ENCODE measurements at places on chromosomes 7 and 10. TPM values are rescaled to one million over a fixed set of nuclear protein-coding genes. Genes with fewer than 3 reads are reported as not detected.

NPFFR1 gene
- polyA plus RNA-seq = not detected

IDI2 gene
- polyA plus RNA-seq = not detected

DNA sequence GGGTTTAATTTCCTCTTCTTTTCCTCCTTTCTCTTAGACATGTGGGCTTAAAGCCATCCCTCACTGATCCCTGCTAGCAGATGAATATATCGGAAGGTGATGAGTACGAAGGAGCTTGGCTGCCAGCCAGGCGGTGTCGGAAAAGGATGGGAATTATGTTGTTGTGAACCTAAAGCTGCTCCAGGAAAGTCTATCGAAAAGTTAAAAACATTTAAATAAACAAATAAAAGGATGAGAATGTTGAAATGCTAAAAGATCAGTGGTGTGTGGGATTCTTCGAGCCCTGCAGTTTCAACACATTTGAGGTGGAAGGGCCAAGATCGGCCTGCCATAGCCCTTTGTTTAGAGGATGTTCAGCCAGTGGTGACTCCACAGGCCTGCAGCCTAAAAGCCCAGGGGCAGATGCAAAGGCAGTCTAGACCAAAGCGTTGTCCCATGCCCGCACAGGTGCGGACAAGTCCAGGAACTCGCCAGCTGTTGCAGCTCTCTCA, 107.9 kb downstream of the JCAD start:
- no peak overlapping the region for H3K4me3 ChIP-seq
- H3K4me1 ChIP-seq = no peaks in the 10 kb centered on the region
- no peak for DNase-seq
- no peak overlapping the region for H3K27ac ChIP-seq
- no peaks in the 10 kb centered on the region for H3K36me3 ChIP-seq
- peaks cover 25% of the 10 kb centered on the region for H3K27me3 ChIP-seq

GRCh38 chr7:46080595-46081159, 159.6 kb upstream of the IGFBP3 start:
- H3K4me1 ChIP-seq = no peaks in the 10 kb centered on the region
- H3K27ac ChIP-seq = no peak overlapping the region
- no peaks in the 10 kb centered on the region for H3K36me3 ChIP-seq

DNA sequence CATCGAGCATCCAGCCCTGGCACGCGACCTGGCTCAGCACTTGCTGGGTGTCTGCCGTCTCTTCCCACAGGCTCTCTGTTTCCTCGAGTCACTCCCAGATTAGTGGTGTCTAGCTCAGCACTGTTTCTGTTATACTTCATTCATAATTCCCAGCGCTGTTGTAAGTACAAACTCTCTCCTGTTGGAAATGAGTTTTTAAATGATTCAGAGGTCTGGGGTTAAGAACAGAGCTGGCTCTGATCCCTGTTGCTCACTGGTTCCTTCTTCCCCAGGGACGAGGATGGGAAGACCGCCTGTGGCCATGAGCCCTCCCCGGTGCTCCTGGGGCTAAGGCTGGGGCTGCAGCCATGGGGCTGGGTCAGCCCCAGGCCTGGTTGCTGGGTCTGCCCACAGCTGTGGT, 17.3 kb upstream of the C10orf95 start:
- H3K27me3 ChIP-seq = no peaks in the 10 kb centered on the region
- H3K36me3 ChIP-seq = no peaks in the 10 kb centered on the region
- no peak for DNase-seq
- H3K4me1 ChIP-seq = peaks cover 14% of the 10 kb centered on the region
- no peak overlapping the region for H3K27ac ChIP-seq

SNCG gene
- 141 TPM for polyA plus RNA-seq

SEC61A2 gene
- 4.9 TPM for polyA plus RNA-seq

NRCAM gene
- 0.03 TPM for polyA plus RNA-seq

LIPN gene
- not detected for polyA plus RNA-seq

ASZ1 gene
- not detected for polyA plus RNA-seq

- no peaks in the 10 kb centered on the region for H3K27me3 ChIP-seq
- H3K4me3 ChIP-seq = no peak overlapping the region
- H3K4me1 ChIP-seq = no peaks in the 10 kb centered on the region
- no peak overlapping the region for H3K27ac ChIP-seq
- DNase-seq = no peak
- peaks cover 93% of the 10 kb centered on the region for H3K36me3 ChIP-seq
These were observed 28.1 kb downstream of the SUV39H2 start for GRCh38 chr10:14906765-14907164.

DNA sequence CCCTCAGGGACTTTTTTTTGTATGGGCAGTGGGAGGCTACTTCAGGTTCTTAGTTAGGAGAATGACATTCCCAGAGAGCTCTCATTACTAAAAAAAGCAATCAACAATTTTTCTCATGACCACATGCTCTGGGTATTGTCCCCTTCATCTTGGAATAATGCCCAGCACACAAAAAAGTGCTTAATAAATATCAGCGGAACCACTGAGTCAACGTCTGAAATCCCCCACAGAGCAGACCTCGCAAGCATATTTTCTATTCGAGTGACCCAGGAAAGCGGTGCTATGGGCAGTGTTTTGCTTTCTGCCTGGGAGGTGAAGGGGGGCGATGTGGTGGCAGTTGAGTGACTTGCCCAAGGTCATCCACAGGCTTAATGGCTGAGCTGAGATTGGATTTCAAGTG, 493.4 kb upstream of the ZMIZ1 start:
- peaks cover 46% of the 10 kb centered on the region for H3K27me3 ChIP-seq
- no peak for DNase-seq
- H3K36me3 ChIP-seq = no peaks in the 10 kb centered on the region
- H3K4me3 ChIP-seq = no peak overlapping the region
- no peaks in the 10 kb centered on the region for H3K4me1 ChIP-seq
- H3K27ac ChIP-seq = no peak overlapping the region

MTG1 gene
- 23.0 TPM for polyA plus RNA-seq

CXCL12 gene
- not detected for polyA plus RNA-seq

- no peak for DNase-seq
These were observed 624.5 kb downstream of the PARD3 start for GRCh38 chr10:34190580-34190979.

GRCh38 chr7:157339777-157340677, 3.2 kb downstream of the DNAJB6 start:
- peak; percentile 67 for DNase-seq
- no peaks in the 10 kb centered on the region for H3K27me3 ChIP-seq
- peak overlapping the region; percentile 30 for H3K27ac ChIP-seq
- H3K4me3 ChIP-seq = peak overlapping the region; percentile 69

TAS2R41 gene
- not detected for polyA plus RNA-seq

DNA sequence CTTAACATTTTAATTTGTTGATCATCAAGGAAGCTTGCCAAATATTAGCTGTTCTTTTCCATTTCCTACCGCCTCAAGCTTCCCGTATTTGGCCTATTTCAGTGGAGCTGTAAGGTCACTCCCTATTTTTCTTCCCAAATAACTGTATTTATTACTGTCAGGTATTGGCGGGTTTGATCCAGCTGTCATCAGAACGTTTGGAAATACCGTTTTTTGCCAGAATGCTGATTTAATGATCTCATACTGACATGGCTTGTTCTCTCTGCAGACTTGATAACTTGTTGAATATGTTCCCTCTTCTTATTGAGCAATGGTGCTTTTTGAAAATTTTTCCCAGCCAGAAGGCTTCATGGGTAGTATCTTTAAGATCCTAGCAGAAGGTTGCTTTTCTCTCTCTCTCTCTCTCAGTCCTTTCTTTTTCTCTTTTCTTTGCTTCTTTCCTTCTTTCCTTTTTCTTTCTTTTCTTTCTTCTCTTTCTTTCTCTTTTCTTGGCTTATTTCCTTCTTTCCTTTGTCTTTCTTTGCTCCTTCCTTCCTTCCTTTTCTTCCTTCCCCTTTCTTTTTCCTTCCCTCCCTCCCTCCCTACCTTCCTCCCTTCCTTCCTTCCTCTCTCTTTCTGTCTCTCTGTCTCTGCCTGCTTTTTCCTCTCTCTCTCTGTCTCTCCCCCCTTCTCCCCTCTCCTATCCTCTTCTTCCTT, 42.1 kb downstream of the CUX1 start:
- H3K4me1 ChIP-seq = peaks cover 70% of the 10 kb centered on the region
- H3K4me3 ChIP-seq = no peak overlapping the region
- no peaks in the 10 kb centered on the region for H3K27me3 ChIP-seq
- H3K36me3 ChIP-seq = peaks cover 4% of the 10 kb centered on the region

PTF1A gene
- not detected for polyA plus RNA-seq

- H3K36me3 ChIP-seq = no peaks in the 10 kb centered on the region
- H3K27me3 ChIP-seq = no peaks in the 10 kb centered on the region
- DNase-seq = no peak
- no peaks in the 10 kb centered on the region for H3K4me1 ChIP-seq
- H3K27ac ChIP-seq = no peak overlapping the region
These were observed 6.7 kb downstream of the TLL2 start for GRCh38 chr10:96507044-96507443.

All from K562 (cell line).